ENCODE measurements at places on chromosomes 5 and 9.

DNA sequence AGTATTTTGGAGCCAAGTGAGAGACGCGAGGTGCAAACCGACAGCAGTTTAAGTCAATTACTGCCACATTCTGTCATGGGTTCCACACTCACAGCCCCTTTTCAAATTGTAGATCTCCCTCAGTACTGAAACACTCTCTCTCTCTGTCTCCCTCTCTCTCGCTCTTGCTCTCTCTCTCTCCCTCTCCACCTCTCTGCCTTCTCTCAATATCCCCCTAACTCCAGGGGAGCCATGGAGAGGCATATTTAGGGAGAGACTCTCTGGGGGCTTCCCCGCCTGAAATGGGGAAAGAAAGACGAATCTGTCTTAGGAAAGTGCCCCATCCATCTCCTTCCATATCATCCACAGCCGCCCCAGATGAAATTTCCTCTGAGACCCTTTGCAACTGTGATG, 1.6 kb downstream of the BRINP1 start:
- no peak for DNase-seq

DNA sequence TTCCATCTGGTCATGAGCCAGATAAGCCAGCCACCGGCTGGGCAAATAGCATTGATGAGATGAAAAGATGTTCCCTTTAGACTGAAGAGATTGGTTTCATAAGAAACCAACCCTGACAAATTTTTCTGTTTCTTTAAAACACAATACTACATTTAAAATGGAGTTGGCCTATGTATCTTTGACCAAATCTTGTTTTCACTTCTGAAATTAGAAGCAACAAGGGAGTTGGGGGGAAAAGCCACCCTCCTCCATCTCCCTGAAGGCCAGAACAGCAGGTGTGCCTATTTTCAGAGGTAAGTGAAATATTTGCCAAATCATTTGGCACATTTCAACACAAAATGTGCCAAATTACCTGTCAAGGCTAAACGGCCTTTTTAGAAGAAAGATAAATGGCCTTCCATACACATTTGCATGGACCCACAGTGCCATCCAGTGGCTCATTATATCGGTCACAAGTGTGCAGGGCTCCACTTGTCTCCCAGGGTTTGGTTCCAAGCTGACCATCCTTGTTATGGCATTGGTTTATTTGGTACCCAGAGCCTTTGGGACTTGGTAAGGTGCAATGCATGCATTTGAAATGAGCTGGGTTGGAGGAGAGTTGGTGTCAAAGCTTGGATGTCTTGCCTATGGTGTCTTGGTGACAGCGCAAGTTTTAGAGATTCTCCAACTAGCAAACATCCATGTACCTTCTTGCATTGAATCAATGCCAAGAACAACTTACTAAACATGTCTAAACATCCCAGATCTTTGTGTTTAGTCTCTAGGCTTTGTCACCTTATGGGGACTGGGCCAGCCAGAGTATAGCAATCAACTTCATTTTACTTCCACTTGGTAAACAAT, 372.0 kb upstream of the KIF2A start:
- no peak for DNase-seq

DNA sequence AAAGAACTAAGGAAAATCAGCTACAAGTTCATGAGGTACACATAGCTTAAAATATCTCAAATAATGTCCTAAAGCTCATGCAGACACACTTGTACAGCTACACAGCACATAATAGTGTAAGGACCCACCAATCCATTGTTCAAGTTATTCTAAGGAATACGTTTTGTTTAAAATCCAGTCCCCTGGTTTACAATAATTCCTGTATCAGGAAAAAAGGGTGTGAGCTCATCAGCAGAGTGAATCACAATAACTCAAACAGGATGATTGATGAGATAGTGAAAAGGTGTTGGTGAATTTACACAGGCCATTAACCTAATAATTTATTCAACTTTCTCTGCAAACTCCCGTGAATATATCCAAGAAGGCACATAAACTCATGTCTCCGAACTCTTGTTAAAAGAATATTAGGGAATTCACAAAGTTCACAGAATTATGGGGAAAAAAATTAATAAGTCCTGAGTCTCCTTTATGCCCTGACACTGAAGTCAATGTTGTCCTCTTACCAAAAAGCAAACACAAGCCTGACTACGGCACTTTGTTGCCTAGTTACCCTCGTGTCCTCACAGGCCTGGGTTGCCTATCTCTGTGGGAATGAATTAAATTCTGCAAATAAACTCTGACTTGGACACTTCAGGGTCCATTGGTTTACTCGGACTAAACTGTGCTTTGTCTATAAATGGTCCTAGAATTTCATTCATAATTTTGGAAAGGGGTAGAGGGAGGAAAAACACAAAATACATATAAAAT, 142.8 kb upstream of the PDE4D start:
- no peak for DNase-seq

- DNase-seq, result no peak
Measured at GRCh38 chr9:99057665-99058625, 47.0 kb upstream of the TGFBR1 start.

GRCh38 chr5:77957931-77958521, 181.9 kb upstream of the TBCA start:
- DNase-seq, result no peak

- DNase-seq, result no peak
Measured at GRCh38 chr5:122112733-122113558, 16.4 kb upstream of the ZNF474 start.

GRCh38 chr5:151141535-151141934, 16.0 kb downstream of the ANXA6 start:
- DNase-seq, result no peak

DNA sequence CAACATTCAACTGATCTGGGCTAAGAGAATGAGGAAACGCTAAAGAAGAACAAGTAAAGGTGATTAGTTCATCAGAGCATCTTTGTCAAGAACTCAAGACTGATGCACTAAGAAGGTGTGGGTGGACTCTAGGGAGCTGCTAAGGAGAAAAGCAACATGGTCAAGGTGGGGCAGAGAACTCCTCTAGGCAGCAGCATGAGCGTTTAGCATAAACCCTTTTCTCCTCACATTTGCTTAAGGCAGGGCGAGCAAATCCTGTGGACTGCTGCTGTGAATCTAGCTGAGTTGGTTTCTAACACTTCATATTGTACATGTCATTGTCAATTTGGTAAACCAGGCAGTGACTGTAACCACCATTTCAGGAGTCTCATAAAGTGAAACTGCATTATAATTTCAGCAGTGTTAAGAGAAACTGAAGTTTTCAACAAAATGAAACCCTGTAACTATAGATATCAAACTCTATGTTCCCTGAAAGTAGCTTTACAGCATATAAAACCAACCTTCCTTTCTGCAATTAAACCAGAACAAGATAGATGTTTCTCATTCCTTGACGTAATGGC, 45.9 kb upstream of the MAN2A1 start:
- DNase-seq, result no peak

DNA sequence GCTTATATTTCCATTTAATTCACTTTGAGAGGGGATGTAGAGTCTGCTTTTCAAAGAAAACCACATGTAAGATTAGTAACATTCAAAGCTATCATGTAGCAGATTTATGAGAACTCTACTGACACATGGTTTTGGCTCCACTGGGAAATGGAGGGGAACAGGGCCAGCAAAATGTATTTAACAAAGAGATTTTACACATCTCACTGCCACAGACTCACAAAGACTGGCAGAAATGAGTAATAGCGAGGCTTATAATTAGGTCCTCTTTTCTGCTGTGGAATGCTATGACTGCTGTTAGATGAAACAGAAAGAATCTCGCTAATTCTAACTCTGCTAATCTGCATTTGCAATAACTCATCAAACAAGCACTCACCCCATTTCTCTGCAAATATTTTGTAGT, 4.5 kb downstream of the DAP start:
- no peak for DNase-seq

GRCh38 chr5:90803876-90804275, 245.3 kb downstream of the ADGRV1 start:
- DNase-seq, result no peak

GRCh38 chr5:60958712-60959111, 13.7 kb downstream of the NDUFAF2 start:
- DNase-seq, result no peak

DNA sequence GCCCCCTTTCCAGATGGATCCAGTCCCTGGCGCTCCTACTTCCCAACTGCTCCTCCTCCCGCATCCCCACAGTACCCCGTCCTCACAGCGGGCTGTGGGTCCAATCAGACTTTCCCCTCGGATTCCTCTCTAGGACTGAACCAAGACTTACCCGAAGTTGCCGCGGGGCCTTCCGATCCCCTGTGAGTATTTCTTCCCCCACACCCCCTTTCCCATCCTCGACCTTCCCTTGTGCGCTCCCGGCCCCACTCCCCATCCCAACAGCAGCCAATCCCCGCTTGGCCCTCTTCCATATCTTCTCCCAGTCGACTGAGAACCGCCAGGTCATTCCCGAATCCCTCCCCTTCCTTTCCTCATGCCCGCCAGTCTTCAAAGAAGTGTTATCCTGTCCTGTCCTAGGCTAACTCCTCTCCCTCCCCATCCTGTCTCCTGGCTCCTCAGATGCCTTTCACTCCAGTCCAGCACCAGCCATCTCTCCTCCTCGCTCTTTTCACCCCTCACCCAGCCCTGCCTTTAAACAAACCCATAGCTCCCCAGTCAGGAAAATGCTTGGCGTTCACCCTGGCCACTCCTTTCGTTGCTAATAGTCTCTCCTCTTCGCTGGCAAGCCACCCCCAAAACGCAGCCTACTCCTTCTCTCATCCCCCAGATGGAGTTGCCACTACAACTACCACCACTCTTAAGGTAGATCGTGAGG, 646 bp downstream of the SWI5 start:
- DNase-seq, result peak; percentile 79

DNA sequence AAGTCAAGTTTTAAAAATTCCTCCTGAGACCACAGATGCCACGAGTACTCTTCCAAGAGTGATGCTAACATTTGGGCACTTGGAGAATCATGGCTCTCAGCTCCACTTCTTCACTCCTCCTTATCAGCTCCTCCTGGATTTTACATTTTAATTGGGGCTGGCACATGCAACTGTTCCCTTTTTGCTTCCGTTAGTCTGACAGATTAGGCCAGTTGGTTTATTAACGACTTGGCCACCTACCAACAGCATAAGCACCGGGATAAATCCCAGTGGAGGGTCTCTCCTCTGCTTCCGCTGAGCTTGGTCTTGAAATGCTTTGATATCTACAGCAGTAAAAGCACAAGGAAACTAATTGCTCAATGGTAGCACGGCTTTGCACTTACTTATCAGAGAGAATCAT, 134.6 kb upstream of the RASEF start:
- no peak for DNase-seq

- no peak for DNase-seq
Measured at GRCh38 chr9:131976157-131977108, 103.2 kb downstream of the MED27 start.

DNA sequence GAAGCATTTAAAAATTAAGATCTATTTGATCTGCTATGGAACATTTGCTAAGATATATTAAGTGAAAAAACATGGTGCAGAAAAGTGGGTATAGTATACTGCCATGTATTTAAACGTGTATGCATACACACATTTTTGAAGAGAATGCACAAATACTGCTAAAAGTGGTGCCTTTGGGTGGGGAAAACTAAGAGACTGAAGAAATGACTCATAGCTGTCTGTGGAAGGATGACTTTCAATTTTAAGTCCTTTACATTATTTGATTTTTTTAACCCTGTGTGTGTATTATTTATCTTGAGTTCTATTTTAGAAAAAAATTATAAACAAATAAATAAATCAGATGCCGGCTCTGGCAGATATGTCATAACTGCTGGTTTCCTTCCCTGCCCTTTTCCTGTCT, 120.7 kb upstream of the SLIT3 start:
- DNase-seq, result no peak

DNA sequence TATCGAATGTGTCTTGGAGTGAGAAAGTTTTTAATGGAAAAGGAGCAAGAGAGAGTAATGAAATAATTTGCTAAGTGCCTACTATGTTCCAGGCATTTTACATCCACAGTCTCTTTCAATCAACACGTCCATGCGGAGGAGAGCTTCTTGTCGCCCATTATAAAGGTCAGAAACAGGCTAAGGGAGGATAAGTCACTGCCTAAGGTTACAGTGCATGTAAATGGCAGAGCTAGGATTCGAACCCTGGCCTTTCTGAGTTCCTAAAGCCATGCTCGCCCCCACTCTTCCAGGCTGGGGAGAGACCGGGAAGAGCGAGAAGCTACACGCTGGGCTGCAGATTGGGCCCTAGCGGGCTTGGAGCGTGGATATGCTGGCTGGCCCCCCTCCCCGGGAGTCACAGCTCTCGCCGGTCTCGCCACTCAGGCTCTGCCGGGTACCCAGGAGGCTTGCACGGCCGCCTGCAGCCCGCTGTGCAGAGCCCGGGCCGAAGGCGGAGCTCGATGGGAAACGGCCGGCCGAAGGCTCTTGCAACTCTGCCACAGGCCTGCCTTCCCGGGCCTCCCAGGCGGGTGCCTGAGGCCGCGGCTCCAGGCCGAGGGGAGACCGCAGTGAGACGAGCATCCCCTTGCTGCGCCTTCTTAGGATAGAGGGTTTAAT, 775 bp upstream of the LHX2 start:
- DNase-seq, result no peak

GRCh38 chr5:120794121-120794520, 330.0 kb downstream of the PRR16 start:
- DNase-seq, result no peak

DNA sequence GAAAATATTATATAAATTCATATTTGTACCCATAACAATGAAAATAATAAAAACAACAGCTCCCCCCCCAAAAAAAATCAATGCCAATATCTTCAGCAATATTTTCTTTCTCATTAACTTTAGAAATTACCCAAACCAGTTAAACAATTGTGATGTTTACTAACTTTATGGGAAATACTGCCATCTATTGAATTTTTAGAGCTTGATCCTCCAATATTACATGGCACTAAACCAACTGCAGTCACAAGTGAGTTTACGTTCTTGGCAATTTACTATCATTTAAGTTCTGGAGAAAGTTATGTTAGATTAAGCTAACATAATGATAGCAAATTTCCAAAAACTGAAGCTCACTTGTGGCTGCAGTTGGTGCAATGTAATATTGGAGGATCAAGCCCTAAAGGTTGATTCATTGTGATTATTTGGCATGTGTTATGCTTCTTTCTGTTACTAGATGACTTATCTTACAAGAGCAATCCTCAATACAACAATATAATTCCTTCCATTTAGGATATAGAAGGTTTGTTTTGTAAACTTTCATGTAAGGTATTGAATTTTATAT, 379.5 kb downstream of the CDH18 start:
- no peak for DNase-seq

DNA sequence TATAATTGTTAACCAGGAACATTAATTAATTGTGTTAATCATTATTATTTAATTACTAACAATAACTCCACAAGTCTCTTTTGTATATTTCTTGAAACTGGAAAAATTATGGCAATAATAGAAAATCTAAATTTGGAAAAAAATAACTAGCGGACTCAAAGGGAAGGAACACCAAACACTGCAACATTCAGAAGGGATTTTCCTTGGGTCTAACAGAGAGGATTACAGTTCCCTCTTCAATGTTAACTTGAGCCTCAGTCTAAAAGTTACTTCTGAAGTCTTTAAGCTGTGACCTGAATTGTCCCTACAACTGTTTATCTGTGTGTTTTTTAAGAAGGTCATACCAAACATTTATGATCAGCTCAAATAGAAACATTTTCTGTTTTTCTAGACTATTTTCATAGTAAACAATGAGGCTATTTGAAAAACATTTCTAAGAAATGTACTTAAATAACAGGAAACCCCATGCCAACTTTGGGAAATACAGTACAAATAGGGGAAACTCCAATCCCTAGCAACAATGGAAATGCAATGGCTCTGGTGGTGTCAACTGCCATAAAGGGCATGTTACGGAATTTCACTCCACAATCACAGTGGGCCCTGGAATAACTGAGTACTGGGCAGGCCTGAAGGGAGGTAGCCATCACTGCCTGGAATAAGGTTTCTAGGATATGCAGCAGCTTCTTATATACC, 61.2 kb downstream of the MCTP1 start:
- DNase-seq, result no peak
